ENCODE measurements at places on chromosomes 1 and 21.

DNA sequence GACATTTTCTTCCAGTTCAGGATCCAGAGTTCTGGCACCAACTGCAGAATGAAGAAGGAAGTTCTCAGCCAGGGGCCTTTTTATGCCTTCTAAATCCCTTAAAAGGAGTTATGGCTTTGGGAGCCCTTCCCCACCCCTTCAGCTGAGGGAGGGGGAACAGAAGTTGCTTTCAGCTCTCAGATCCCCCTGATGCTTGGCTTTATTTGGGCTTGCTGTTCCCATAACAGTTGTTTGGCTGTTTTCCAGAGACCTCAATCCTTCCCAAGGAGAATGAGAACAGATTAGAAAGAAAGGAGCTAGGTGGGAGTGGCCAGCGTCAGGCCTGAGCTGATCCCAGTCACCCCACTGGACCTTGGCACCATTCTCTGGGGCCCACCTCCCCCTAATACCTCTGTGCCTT is at the start of gene RPE65:
RPE65 (minus strand) TSS at position 54 of the 400 bp plus-strand sequence; CDS start at position 5, 49 bp downstream.
- no peak for DNase-seq

- no peak for DNase-seq
Measured at GRCh38 chr1:179366093-179366800, 476 bp downstream of the AXDND1 start.

GRCh38 chr1:224127925-224128819 is 14.3 kb downstream of the FBXO28 start:
- no peak for DNase-seq

DNA sequence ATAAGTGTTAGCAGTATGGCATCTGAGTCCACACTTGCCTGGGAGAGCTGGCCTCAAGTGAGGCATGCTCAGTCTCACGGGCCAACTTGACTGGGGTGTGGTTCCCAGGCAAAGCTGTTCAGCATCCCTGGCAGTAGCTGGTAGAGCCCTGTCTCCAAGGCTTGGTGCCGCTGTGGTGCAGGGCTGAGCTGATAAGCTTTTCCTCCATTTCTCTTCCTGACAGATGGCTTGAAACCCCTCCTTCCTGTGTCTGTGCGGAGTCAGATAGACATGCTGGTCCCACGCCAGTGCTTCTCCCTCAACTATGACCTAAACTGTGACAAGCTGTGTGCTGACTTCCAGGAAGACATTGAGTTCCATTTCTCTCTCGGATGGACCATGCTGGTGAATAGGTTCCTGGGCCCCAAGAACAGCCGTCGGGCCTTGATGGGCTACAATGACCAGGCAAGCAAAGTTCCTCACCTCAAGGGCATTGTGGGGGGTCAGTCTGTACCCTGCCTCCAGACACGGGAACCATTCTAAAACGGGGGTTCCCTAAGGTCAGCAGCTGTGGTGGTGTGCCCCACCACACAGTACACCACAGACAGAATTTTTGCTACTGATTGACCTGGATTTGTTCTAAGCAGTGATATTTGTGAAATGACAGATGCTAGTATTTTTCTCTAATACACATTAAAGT is 13.7 kb upstream of the MIIP start:
- no peak for DNase-seq

All from DND-41 (cell line).